DMS153 (cell line): ENCODE measurements at places on chromosomes 1 and 21.

DNA sequence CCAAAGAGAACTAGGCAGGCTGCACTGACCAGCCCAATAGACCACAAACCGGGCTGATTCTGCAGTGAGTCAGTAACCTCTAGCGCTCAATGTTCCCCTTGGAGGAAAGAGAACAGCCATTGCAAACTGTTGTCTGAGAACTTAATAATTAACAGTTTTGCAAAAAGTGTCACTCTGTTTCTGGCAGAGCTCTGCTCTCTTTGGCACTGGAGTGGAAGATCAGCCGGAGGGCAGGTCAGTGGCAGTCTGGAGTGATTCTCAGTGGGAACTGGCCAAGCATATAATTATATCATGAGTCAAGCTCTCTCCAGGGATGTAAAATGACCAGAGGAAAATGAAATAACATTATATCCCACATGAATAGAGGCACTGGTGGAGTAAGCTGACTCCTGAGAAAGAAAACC is 238.3 kb downstream of the HLX start:
- no peak for DNase-seq

DNA sequence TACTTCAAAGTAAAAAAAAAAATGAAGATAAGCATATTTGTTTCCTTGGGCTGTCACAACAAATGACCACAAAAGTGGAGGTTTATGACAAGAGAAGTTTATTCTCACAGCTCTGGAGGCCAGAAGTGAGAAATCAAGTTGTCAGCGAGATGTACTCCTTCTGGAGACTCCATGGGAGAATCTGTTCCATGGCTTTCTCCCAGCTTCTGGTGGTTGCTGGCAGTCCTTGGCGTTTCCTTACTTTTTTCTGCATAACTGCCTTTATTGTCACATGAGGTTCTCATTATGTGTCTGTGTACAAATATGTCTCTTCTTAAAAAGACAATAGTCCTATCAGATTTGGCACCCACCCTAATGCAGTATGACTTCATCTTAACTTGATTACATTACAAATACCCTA is 398.3 kb downstream of the KCNT2 start:
- DNase-seq, result no peak

GRCh38 chr1:47186267-47187185 is 3.3 kb downstream of the PDZK1IP1 start:
- DNase-seq, result no peak

DNA sequence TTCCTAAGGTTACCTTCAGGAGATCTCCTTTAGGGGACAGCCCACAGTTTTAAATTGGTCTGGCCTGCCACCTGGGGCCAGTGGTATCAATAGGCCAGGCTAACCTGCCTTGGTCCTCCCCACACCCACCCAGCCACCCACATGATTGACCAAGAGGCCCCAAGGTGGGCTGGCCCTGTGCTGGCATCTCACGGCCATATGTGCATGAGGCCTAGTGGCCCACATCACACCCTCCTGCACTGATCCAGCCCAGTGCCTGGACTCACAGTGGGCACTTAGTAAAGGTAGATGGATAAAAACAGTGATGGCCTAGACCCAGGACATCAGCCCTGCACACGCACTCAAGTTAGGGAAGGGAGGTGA is 82.0 kb downstream of the DMRTB1 start:
- DNase-seq, result no peak

DNA sequence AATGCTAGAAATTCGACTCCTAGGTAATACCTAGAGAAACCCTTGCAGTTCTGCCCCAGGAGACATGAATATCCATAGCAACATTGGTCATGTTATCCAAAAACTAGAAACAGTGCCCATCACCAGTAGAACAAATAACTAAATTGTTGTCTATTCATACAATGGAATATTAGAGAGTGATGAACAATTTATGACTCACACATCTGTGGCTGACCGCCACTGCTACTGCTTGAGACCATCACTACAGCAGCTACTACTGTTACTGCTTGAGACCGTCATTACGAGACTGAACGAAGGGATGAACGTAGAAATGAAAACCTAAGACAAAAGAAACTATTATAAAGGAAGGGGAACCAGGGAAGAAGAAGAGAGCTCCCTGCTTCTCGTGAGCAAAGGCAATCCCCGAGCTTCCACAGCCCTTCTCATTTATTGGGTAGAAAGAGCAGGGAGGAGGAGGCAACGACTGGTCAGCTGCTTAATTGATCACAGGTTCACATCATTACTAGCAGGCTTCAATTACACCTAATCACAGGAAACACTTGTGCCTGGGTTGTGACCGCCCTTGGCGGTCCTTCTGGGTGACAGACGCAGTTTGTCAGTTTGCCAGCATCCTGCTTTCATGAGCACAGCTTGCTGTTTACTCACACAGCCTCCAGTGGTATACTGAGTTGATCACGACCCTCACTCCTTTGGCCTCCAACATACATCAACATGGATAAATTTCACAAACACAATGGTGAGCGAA is 14.1 kb upstream of the PADI4 start:
- no peak for DNase-seq

- DNase-seq, result peak; percentile 45
Measured at GRCh38 chr1:24111996-24112779, at the start of gene MYOM3. Gene MYOM3 (minus strand): TSS chr1:24112135. CDS start chr1:24108636, 3,499 bp downstream.

- no peak for DNase-seq
Measured at GRCh38 chr1:222772996-222773379, 36.0 kb downstream of the FAM177B start.

GRCh38 chr1:76202670-76203069 is 128.1 kb downstream of the ST6GALNAC3 start:
- no peak for DNase-seq

DNA sequence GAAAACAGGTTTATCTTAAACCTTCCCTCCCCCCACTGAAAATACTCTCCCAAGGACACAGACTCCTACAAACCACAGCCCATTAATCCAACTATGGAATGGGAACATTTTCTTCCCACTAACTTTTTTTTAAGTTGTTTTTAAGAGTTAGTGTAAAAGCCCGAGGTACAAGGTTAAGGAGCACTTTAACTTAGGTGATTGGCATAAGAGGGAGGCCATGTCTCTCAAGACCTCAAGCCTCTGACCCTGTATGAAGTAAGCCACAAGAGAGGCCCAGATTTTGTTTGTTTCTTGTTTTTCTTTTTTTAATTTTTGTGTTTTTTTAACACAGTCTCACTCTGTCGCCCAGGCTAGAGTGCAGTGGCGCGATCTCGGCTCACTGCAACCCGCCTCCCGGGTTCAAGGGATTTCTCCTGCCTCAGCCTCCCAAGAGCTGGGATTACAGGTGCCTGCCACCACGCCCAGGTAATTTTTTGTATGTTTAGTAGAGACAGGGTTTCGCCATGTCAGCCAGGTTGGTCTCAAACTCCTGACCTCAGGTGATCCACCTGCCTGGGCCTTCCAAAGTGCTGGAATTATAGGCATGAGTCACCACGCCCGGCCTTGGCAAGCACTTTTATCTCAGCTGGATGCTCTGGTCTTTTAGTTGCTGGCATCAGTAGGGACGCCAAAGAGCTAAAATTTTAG is 14.4 kb downstream of the ARMH1 start:
- DNase-seq, result no peak

GRCh38 chr1:23425193-23425494 is 596 bp upstream of the TCEA3 start:
- DNase-seq, result no peak

DNA sequence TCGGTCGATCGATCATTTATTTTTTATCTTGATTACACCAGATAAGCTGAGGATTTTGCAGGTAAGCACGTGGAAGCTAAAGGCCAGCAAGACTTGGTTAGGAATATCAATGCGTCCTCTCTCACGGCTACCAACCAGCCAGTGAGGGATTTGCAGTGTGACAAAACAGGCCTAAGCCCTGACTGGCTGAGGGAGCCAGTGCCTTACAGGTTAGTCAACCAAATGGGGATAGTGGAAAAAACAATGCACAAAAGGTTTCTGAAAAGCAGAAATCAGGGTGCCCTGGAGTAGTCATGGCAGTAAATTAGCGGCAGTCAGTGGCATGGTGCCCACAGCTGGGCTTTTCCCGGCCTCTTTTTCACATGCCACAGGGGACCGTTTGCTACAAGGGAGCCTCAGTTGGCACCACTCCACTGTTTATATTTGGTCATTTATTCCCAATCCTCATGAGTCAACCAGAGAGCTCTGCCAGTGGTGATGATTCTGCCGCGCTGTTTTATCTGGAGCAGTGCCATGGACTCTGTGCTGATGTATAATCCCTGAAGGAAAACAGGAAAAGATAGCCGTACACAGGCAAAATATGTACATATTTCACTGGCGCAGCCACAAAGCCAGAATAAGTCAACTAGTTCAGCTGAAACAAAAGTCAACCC is 167.6 kb downstream of the RHOU start:
- DNase-seq, result peak; percentile 97

- DNase-seq, result peak; percentile 82
Measured at GRCh38 chr1:183580281-183580682, 10.0 kb downstream of the NCF2 start.

DNA sequence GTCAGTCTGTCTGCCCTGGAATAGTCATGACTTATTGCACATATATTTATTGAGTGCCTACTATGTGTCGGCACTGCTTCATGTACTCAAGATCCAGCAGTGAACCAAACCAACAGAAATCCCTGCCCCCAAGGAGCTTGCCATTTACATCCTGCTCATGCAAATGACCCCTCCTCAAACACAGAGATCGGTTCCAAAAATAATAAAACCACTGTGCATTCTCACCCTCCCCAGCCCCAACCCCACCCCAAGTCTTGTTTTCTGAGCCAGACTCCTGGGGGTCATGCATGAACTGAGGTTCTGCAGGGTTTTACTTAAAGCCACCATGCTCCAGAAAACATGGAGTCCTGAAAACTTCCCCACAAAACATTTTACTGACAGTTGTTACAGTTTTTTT is 61.9 kb downstream of the KIAA0040 start:
- no peak for DNase-seq

GRCh38 chr1:177385760-177386698 is 215.3 kb downstream of the BRINP2 start:
- DNase-seq, result peak; percentile 26

DNA sequence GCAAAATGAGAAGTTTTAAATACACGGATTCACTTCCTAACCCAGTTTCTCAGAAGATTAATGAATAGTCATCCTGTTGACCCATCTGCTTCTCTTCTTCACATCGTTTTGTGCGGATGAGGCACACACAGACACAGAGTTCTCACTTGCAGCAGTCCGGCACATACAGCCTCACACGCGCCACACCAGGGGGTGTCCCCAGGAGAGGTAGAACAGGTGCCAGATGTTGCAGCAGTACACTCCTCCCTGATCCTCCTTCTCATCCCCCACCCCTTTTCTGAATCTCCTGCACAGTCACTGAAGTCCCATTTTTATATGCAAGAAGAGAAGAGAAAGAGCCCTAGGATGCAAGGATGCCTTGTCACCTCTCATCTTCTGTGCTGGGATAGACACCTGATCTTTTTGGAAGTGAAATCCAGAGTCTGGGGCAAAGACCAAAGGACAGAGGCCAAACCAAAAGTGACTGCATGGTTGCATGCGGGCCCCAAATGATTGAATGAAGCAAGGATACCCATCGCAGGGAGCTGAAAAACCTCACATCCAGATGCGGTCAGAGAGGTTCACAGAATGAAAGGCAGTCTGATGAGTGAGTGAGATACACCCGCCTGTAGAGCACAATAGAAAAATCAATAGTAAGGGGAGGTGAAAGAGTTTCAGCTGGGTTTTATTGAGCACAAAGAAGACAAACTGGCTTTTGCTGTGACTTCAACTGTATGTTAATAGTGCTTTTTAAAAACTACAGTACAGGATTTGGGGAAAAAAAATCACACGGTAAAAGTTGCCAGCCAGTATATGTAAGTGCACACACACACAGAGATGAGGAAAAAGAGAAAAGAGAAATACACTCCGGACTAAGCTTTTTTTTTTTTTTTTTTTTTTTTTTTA is 28.9 kb downstream of the PBX1 start:
- DNase-seq, result peak; percentile 67

DNA sequence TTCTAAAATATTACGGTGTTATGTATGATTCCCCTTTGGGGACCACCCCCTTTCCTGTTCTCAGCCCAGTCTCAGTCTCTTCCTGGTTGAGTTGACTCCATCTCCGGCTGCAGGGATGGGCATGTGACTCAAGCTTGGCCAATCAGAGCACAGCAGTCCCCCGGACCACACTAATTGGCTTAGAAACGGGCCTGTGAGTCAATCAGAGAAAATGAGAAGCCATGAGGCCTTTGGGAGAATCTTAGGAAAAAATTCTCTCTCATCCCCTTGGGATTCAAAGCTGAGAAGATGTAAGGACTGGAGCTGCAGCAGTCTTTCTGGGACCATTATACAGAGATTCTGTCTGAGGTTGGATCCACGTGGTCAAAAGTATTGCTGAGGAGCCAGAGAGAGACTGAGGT is 10.7 kb upstream of the FHAD1 start:
- DNase-seq, result no peak

DNA sequence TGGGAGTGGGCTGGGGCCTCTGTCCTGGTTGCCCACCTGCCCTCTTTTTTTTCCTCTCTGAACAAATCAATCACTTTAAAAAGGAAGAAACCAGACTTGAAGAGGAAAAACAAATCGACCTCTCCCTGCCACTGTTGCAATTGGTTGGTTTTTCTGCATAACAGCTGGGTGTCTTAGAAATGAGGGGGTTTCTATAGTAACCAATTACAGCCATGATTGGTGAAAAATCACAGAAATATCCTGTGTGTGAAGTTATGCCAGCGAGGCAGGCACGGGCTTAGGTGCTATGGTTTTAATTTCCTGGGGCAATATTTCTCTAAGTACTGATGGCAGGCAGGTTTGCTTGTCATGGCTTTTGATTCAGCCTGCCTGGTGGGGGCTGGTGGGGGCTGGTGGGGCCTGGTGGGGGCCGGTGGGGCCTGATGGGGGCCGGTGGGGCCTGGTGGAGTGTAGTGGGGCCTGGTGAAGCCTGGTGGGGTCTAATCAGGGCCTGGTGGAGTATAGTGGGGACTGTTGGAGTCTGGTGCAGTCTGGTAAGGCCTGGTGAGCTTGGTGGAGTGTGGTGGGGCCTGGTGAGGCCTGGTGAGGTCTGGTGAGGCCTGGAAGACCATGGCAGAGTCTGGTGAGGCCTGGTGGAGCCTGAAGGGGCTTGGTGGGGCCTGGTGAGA is 54.6 kb downstream of the AJAP1 start:
- DNase-seq, result no peak

DNA sequence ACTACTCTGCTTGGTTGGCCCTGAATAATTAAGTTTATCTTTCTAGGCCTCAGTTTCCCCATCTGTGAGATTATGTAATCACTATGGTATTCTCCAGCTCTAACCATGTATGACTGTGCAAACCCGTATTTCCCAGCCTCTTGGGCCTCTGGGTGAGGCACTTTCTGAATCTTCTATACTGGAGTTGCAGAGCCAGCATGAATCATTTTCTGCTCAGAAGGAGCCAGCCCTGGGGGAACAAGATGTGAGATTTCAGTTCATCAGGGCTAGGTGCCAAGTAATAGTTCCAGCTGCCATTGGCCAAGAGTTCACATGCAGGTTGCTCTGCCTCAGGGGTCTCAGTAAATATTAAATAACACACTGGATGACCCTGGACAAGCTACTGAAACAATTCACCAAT is 47.7 kb upstream of the USP24 start:
- no peak for DNase-seq
